PC-9 (cell line): ENCODE measurements at places on chromosomes 13 and 19. TPM values are rescaled to one million over a fixed set of nuclear protein-coding genes. Genes with fewer than 3 reads are reported as not detected.

- H3K4me1 ChIP-seq, result no peaks in the 10 kb centered on the region
- DNase-seq, result no peak
- H3K27me3 ChIP-seq, result no peaks in the 10 kb centered on the region
- no peak overlapping the region for H3K27ac ChIP-seq
- H3K4me3 ChIP-seq, result no peak overlapping the region
These were observed 415.8 kb upstream of the KLF12 start for GRCh38 chr13:74550039-74550438.

- H3K36me3 ChIP-seq, result no peaks in the 10 kb centered on the region
- DNase-seq, result no peak
- no peaks in the 10 kb centered on the region for H3K27me3 ChIP-seq
- H3K4me1 ChIP-seq, result no peaks in the 10 kb centered on the region
- no peak overlapping the region for H3K4me3 ChIP-seq
- H3K27ac ChIP-seq, result no peak overlapping the region
These were observed 10.5 kb downstream of the XRCC1 start for GRCh38 chr19:43564800-43565199.

Gene ADM5
- total RNA-seq, result 9.5 and 14.2 TPM in 2 replicates

GRCh38 chr13:111614009-111614408 lies 293.6 kb downstream of the TEX29 start:
- no peak overlapping the region for H3K27ac ChIP-seq
- H3K4me3 ChIP-seq, result no peak overlapping the region
- peaks cover 100% of the 10 kb centered on the region for H3K27me3 ChIP-seq
- no peaks in the 10 kb centered on the region for H3K4me1 ChIP-seq
- no peaks in the 10 kb centered on the region for H3K36me3 ChIP-seq

Gene ZNF723
- total RNA-seq, result not detected in 2 replicates

Gene ZNF813
- 6.1 and 6.3 TPM in 2 replicates for total RNA-seq

DNA sequence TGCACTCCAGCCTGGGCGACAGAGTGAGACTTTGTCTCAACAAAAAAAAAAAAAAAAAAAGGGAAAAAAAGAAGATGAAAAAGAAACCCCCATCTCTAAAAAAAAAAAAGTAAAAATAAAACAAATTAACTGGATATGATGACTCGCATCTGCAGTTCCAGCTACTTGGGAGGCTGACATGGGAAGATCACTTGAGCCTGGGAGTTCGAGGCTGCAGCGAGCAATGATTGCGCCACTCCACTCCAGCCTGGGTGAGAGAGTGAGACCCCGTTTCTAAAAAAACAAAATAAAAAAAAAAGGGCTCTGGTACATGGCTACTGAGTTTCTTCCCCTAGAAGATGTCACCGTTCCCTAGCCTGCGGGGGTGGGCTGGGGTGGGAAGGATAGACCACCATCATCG lies 2.4 kb upstream of the CATSPERG start:
- H3K4me3 ChIP-seq, result no peak overlapping the region
- H3K36me3 ChIP-seq, result no peaks in the 10 kb centered on the region
- no peak for DNase-seq
- peaks cover 5% of the 10 kb centered on the region for H3K4me1 ChIP-seq
- H3K27ac ChIP-seq, result no peak overlapping the region

DNA sequence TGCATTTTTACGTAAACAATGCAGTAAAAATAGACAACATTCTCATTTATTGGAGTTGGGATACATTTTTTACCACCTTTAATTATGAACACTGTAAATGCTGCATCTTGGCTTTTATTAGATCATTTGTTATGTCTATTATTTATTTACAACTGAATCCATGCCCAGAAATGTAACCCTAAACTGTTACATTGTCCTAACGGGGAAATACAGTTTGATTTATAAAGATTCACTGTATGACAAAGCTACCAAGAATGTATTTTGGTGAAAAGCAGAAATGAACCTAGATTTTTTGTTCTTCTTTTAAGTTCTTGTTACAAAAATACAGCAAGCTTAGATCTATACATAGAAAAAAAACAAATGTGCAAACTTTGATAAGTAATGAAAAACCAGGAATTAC lies 1.1 kb downstream of the METTL21C start:
- no peak overlapping the region for H3K4me3 ChIP-seq
- DNase-seq, result no peak
- no peaks in the 10 kb centered on the region for H3K27me3 ChIP-seq
- H3K36me3 ChIP-seq, result no peaks in the 10 kb centered on the region

DNA sequence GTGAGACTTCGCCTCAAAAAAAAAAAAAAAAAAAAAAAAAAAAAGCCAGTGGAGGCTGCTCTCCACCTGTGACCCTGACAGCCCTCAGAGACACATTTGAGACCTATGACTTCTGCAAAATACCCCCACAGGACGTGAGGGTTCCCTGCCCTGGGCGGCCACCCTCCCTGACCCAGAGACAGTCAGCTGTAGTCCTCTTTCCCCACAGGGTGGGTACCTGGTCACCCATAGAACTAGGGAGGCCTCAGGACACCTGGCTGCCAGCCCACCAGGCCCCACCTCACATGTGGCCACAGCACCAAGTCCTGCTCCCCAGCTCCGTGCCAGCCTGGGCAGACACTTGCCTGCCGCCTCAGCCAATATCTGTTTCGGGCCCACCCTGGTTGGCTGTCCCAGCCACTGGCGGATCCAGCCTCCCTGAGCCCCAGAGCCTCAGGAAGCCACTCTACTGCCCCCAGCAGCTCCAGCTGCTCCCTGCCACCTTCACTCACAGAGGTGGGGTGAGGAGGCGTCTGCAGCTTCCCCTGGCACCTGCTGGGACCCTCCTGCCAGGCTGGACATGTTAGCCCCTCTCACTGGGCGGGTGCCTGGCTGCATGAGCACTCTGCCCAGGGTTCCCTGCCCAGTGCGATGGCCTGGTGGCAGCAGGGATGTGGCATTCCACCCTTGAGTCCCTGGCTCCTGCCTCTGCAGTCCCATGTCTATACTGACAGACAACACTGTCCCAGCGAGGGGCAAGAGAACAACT lies 6.9 kb downstream of the MKNK2 start:
- no peaks in the 10 kb centered on the region for H3K36me3 ChIP-seq
- no peak for DNase-seq
- no peak overlapping the region for H3K27ac ChIP-seq
- no peaks in the 10 kb centered on the region for H3K27me3 ChIP-seq
- H3K4me3 ChIP-seq, result no peak overlapping the region

- 0 out of 2 replicates have a peak, but pooled peaks cover 4% of the 10 kb centered on the region for H3K36me3 ChIP-seq
- H3K4me1 ChIP-seq, result no peaks in the 10 kb centered on the region
- H3K27ac ChIP-seq, result no peak overlapping the region
- H3K4me3 ChIP-seq, result no peak overlapping the region
These were observed 7.0 kb downstream of the SLC25A30 start for GRCh38 chr13:45411221-45411620.

Gene HIF3A
- 0.25 TPM in 1 of 2 replicates, not detected in the other for total RNA-seq

Gene ZNF780A
- 14.6 and 15.5 TPM in 2 replicates for total RNA-seq

- peak overlapping the region; percentile 82 for H3K27ac ChIP-seq
- peak; percentile 75 for DNase-seq
- H3K36me3 ChIP-seq, result peaks cover 23% of the 10 kb centered on the region
- H3K4me3 ChIP-seq, result peak overlapping the region; percentile 99
- H3K4me1 ChIP-seq, result peaks cover 21% of the 10 kb centered on the region
- H3K27me3 ChIP-seq, result no peaks in the 10 kb centered on the region
These were observed 1.0 kb downstream of the PRMT1 start for GRCh38 chr19:49677901-49678674.

DNA sequence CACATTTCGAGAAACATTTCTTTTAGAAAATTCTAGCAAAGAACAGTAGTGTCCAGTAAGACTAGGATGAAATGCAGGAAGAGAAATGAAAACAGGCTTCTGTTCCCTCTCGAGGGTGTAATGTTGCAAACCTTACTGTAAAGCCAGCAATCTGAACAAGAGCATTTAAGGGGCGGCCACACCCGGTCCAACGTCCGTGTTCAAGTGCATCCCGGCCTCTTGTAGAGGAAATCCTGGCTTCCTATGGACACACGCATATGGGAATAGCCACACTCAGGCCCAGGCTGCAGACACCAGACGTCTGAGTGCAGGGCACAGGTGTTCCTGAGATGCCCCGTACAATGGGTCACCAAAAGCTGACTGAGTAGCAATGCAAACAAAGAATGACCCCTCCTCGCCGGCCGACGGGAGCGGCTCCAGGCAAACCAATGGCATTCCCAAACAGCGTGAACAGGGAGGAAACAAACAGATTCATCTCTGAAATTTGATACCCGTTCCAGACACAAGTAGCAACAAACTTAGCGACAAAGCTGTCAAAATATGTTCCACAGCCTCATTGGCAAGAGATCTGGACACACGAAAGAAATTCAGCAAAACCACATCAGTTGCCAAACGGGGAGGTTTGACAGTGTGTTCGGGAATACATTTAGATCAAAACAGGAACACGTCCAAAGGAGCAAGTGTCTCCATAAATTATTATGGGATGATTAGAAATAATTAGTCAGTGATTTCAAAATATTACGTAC lies 278.6 kb upstream of the TSHZ3 start:
- no peak overlapping the region for H3K27ac ChIP-seq
- peaks cover 59% of the 10 kb centered on the region for H3K27me3 ChIP-seq
- no peak overlapping the region for H3K4me3 ChIP-seq
- H3K36me3 ChIP-seq, result no peaks in the 10 kb centered on the region

DNA sequence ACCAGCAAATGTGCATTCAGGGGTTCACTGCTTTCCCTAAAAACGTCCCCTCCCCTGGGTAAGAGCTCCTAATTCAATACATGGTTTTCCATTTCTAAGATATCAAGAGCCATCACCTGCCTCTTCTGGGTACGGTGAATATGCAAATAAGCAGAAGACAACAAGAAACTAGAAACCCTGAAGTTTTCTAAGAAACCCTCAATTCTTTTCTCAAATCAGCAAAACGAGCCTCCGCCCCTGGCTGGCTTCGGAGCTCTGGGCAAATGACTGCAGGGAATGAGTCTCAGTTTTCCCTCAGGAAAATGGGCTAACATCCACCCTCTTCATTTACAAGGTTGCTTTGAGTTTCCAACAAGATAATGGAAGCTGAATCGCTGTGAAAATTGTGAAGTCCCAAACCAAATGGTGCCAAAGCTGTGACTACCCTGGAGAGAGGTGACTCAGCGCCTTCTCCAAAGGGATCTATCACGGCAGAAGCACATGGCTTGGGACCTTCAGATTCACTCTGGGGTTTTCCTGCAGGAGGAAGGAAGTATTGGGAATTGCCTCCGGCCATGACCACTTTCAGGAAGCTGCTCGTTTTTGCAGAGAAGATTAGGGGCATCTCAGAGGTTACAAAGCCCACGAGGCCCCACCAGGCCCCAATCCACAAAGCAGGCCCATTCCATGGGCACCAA lies 26.6 kb downstream of the KLF2 start:
- H3K4me3 ChIP-seq, result no peak overlapping the region
- no peaks in the 10 kb centered on the region for H3K36me3 ChIP-seq
- no peaks in the 10 kb centered on the region for H3K27me3 ChIP-seq
- no peak for DNase-seq

DNA sequence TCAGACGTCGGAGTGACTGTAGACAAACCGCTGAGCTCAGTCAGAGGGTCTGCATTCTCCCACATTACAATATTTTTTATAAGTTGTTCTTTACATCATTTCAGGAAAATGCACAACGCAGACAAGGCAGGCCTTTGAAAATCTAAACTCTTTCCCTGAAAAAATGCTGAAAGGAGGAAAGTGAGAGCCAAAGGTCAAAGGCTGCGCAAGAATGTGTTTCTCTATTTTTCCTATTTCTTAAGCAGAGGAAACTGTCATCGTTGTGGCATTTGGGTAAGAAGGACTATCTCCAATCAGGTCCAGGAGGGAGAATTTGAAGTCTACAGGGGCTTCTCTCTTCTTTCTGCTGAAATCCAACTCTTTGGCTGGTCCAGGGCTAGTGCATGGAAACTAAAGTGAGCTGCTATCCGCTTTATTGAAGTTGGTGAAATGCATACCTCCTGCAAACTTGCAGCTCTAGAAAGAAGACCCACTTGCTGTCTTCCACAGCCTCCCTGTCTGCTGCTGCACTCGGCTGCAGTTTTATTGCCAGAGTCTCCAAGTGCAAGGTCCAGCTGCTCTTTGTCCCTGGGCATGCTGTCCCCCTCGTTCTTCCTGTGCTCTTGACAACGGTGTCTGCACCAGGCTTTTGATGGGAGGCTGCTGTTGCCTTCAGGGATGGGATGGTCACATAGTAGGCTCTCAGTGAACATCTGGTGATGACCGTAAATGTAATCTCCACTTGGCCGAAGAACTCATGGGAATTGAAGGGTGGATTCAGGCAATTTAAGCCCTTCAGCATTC lies 31.2 kb downstream of the ZNF536 start:
- no peak overlapping the region for H3K27ac ChIP-seq
- H3K4me3 ChIP-seq, result no peak overlapping the region
- no peaks in the 10 kb centered on the region for H3K4me1 ChIP-seq
- H3K27me3 ChIP-seq, result peaks cover 55% of the 10 kb centered on the region
- no peak for DNase-seq

GRCh38 chr13:72763411-72763810 lies 18.3 kb downstream of the DIS3 start:
- H3K27me3 ChIP-seq, result no peaks in the 10 kb centered on the region
- H3K4me1 ChIP-seq, result no peaks in the 10 kb centered on the region
- DNase-seq, result no peak
- no peak overlapping the region for H3K4me3 ChIP-seq
- H3K27ac ChIP-seq, result no peak overlapping the region
- peaks cover 64% of the 10 kb centered on the region for H3K36me3 ChIP-seq

DNA sequence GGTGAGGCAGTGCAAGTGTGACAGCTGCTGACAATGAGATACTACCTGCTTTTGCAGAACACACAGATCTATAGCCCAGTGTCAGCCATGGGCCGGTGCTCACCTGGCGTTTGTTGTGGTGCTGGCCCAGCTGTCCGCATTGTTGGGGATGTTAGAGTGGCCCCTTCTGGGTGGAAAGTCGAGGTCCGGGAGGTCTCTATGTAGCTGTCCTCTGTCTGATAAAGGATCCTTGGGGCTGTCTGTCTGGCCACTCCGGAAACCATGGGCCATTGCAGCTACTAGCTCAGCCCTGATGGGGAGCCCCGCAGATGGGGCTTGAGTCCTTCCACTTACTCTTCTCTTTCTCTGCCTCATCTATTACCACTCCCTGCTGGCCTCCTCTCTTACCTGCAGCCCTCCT lies 181.5 kb upstream of the TSHZ3 start:
- H3K36me3 ChIP-seq, result no peaks in the 10 kb centered on the region
- H3K27me3 ChIP-seq, result peaks cover 39% of the 10 kb centered on the region; the same call in 1 of the 2 replicates
- no peak overlapping the region for H3K4me3 ChIP-seq
- no peaks in the 10 kb centered on the region for H3K4me1 ChIP-seq
- DNase-seq, result no peak
- no peak overlapping the region for H3K27ac ChIP-seq

DNA sequence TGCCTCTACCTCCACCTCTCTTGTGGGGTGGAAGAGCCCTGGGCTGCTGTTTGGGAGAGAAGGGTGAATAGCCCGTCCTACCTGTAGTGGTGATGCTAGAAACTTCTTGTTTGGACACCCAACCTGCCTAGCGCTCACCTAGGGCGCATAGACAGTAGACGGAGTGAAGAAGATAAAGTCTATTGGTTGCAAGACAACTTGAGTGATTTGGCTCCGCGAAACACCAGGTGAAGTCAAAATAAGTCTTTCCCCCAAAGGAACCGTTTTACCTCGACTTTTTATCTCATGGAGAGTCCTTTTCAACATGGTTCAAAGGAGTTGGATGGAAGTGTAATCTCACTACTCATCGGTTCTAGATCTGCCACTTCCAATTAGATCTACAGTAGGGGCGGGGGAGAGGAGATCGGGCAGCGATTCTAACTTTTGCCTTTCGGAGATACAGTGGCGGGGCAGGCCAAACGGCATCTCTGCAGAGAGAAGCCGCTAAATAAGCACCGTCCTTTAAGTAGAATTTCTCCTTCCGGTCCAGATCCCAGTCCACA lies 694 bp upstream of the ZIC5 start:
- no peaks in the 10 kb centered on the region for H3K36me3 ChIP-seq
- H3K27me3 ChIP-seq, result no peaks in the 10 kb centered on the region
- H3K27ac ChIP-seq, result no peak overlapping the region
- H3K4me3 ChIP-seq, result no peak overlapping the region
